ENCODE measurements at places on chromosomes 3 and 15.

DNA sequence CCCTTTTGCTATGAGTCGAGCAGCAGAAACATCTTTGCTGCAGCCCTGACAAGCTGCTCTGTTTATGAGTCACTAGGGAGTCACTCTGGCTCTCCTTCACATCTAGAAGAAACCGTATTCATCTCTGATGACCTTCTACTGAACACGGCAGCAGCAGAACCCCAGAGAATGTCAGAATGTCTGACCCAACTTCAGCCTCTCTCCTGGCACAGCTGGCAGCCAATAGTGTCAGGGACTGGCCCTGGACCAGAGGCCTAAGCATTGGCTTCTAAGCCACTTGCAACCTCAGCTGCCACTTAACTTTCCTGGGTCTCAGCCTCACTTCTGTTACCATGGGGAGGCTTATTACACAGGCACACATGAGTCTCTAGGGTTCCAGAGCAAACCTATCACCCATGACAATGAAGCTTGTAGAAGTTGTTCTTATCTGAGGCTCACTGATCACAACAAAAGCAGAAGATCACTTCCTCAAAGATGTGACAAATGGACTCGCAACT, 184.1 kb upstream of the TLE3 start:
- no peak for DNase-seq

DNA sequence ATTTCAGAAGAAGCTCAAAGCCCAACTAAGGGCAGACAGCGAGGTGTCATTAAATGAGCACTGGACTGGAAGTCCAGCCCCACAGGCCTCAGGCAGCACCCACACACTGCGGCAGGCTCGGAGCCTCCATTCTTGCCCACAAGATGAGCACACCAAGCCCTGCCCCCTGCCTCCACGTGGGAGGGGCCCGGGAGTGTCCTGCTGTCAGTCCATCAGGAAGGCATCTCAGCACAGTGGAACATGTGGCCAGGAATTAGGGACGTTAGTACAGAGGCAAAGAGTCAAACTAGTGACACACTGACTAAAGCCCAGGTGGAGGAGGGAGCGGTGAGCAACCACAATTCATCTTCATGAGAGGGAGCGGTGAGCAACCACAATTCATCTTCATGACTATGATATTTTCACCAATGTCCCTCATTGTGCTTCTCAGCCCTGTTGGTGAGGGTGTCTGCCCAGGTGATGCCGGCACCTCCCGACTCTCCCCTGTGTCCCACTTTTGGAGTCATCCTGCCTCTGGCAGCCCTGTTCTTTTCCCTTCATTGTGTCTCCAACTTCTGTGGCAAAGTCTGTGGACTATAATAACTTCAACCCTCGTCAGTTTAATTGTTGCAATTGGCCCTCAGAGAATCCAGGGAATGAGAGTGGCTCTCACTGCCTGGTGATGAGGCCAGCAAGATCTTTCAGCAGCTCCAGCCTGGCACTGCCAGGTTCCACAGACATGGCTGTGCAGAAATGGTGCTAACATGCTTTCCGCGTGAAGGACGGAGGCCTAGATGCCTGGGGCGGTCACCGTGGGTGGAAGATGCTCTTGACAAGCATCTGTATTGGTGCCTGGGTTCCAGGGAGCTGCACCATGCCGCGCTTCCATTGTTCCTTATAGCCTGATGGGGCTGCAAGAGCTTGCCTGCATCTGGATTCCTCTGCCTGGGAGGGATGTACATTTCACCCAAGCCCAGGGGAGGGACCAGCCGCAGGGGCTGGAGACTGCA, 23.1 kb upstream of the SKOR1 start:
- no peak for DNase-seq

GRCh38 chr15:101522091-101522490, 32.6 kb upstream of the PCSK6 start:
- DNase-seq = no peak

DNA sequence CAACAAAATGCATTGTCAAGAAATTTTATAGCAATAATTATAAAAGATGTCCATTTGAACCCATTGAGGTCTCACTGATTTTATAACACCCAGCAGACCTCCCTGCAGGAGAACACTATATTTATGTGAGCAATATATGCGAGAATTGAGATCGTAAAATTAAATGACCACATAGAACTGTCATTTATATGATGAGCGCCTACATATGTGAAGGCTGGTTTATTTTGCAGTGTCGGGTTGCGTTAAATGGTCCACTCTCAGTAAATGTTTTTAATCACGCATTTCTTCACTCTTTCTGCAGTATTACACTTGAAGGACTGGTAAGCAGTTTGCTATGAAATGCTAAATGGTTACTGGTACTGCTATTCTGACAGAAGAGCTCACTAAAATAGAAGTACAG, 408.5 kb upstream of the AGTR1 start:
- no peak for DNase-seq

- no peak for DNase-seq
Observed at GRCh38 chr3:40713795-40714194, 189.0 kb downstream of the ZNF621 start.

- DNase-seq = no peak
Observed at GRCh38 chr15:92811148-92811913, 88.8 kb upstream of the CHD2 start.

- DNase-seq = no peak
Observed at GRCh38 chr3:196617256-196617655, 22.2 kb upstream of the NRROS start.

DNA sequence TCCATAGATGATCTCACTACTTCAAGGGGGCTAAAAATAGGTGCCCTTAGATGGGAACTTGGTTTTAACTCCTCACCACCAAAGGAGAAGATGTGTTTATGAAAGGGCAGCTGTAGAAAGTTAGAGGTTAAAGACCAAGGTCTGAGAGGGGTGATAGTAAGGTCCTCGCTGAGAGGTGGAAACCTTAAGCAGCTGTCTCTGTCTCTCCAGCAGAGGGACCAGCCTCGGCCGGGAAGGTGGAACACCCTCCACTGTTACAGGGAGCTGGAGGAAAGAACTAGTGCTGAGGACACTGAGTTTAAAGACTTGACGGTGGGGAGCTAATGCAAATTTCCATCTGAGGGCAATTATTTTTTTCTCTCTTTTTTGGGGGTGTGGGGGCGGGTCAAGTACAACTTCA, 8.9 kb upstream of the RLBP1 start:
- no peak for DNase-seq

GRCh38 chr3:185630182-185630622, 44.1 kb downstream of the SENP2 start:
- DNase-seq = no peak

DNA sequence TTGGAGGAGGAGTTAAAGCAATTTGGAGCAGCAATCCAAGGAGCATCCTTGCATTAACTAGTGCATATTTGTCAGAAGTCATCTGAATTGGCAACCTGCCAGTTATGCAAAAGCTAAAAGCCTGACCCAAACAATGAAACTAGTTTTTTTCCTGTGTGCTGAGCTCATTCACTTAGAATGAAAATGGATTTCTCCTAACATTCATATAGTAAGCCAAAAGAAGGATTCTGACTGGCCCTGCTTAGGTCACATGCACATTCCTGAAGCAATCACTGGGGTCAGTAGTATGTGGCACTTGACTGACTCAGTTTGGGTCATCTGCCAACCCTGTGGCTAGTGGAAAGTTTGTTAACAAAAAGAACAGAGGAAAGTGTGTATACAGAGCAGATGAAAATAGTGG, 30.5 kb downstream of the OXSM start:
- no peak for DNase-seq

DNA sequence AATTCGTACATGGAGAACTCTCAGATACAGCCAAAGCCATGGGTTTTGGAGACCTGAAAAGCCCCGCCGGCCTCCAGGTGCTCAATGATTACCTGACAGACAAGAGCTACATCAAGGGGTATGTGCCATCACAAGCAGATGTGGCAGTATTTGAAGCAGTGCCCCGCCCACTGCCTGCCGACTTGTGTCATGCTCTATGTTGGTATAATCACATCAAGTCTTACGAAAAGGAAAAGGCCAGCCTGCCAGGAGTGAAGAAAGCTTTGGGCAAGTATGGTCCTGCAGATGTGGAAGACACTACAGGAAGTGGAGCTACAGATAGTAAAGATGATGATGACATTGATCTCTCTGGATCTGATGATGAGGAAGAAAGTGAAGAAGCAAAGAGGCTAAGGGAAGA, 23.5 kb downstream of the MYO5A start:
- DNase-seq = no peak

DNA sequence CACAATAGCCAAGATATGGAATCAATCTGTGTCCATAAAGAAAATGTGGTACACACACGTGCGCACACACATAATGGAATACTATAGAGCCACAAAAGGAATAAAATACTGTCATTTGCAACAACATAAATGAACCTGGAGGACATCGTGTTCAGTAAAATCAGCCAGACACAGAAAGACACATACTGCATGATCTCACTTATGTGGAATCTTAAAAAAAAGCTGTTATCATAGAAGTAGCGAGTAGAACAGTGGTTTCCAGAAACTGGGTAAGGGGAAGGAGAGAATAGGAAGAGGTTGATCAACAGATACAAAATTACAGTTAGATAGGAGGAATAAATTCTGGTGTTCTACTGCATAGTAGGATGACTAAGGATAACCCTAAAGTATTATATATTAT, 11.1 kb downstream of the ATOSA start:
- DNase-seq = no peak

GRCh38 chr15:95922431-95922830, 408.1 kb upstream of the NR2F2 start:
- no peak for DNase-seq

DNA sequence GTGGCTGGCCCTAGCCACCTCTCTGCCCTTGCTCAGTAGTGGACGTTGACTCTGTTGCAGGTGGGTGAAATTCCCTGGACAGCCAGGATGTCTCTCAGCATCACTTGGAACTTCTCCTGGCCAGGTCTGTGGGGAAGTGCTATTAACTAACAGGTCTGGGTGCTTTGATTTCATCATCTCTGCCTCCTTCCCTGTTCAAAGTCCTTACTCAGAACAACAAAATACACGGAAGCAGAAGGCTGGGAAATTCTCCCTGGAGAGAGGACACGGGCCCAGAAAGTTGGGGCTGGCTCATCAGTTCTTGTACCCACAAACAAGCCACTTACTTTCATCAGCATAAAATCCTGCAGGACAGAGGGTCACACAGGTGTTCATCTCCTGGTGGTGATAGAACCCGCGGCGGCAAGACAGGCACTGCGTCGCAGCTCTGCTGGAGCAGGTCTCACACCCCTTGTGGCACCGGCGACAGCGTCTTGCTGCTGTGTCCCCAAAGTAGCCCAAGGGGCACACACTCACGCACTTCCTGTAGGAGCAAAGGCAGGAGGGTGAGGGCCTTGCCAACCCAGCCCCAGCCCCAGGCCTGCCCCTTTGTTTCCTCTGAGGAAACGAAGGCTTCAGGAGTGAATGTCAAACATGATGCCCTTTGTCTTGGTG, 29.6 kb upstream of the SNRPA1 start:
- DNase-seq = no peak

DNA sequence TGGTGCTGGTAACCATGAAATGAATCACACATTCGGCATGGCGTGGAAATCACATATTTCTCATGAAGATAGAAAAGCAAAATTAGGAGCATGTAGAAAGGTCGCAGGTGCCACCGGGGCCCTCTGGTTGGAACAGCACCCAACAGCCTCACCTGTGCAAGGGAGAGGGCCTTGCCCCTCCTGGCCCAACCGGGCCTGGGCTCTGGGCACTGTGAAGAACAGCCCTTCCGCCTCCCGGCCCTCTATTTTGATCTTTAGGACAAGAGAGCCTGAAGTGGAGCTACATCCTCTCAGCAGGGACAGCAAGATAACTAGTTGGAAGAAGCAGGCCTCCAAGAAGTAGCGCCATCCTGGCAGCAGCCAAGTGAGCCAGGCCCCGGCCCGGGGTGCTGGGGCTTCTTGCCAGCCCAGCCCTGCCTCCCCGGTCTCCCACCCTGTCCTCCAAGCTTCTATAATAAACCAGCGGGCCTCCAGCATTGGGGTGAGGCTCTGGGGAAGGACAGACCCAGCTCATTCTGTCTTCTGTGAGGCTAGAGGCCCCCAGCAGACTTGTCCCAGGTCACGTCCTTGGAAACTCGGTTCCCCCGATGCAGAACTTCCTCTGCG, 46.1 kb upstream of the FGD5 start:
- no peak for DNase-seq

- DNase-seq = peak; percentile 62
Observed at GRCh38 chr15:64046421-64047153, at the start of gene DAPK2. TSS of gene DAPK2 (minus strand) at chr15:64046485. CDS start at chr15:64040261, 6,224 bp downstream.

DNA sequence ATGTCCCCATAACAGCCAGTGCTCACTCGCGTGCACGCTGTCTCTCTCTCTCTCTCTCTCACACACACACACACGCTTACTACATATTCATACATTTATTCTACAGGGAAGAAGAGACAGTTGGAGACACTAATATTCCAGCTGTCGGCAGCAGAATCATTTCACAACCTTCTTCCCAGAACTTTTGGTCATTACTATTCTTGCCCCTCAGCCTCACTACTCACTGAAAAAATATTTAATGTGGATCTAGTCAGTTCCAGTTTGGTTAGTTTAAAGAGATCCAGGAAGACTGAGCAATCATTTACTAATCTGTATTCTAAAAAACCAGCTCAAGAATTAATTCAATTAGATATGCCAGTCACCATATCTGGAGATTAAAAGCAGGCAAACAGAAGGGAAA, 394.9 kb downstream of the PTPRG start:
- DNase-seq = no peak

GRCh38 chr3:37867144-37867543, 5.5 kb downstream of the CTDSPL start:
- DNase-seq = no peak

DNA sequence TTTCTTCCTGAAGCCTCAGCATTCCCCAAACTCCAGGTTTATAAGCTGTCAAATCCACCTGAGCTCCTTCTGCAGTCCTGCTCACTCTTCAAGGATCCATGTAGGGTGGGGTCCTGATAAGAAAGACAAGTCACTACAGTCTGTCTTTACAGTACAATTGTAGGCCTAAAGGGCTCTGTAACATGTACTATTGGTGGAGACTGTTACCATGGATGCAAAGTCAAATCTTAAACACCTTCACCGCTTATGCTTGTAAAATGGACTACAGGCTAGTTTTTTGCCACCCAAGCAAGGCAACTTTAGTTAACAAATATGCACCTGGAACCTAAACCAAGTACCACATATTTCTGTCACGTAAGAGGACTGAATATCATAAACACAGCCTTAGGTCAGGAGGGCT, 44.7 kb downstream of the CBLB start:
- no peak for DNase-seq

DNA sequence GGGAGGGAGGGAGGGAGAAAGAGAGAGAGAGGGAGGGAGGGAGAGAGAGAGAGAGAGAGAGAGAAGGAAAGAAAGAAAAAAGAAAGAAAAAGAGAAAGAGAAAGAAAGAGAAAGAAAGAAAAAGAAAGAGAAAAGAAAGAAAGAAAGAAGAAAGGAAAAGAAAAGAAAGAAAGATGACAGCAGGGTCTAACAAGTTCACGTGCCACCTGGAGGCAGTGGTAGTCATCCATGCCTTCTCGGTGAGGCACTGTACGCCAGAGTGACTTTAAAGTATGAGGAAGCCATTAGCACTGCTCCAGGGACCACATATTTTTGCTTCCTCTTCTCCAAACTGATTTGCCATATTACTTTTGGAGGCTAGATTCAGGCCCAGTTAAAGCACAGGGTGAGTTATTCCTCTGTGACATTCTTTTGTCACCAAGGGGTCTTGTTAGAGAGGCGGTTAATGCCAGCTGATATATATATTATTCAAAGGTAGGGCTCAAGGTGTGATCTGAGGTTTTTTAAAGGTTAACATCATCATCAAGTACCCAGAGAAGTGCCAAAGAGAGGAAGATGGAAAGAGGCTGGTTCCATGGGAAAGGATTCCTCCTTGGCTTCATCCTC, at the start of gene HTR3D:
HTR3D (plus strand) TSS at position 556 of the 606 bp plus-strand sequence; CDS start at position 556, 0 bp downstream.
- DNase-seq = no peak

GRCh38 chr15:83206526-83207008, 1.1 kb downstream of the HDGFL3 start:
- DNase-seq = no peak
